ENCODE measurements at places on chromosomes 16 and 17.
A peak's percentile ranks its signal among the peaks of the same experiment; 100 is the strongest.

DNA sequence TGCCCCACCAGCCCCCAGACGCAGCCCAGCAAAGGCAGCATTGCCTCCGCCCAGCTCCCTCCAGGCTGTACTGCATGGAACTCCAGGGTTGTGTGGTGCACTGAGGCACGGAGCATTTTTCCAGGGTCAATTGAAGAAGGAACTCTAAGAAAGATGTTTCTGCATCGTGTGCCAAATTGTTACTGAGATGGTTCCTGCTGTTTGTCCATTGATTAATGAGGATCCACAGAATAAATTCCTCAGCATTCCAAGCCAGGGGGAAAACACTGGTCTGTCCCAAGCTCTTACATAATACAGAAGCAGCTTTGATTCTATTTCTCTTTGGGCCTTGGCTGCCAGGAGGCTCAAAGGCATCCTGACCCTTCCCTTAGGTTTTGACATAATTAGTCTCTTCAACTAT lies 80.9 kb downstream of the ZNF423 start:
- DNase-seq: no peak

DNA sequence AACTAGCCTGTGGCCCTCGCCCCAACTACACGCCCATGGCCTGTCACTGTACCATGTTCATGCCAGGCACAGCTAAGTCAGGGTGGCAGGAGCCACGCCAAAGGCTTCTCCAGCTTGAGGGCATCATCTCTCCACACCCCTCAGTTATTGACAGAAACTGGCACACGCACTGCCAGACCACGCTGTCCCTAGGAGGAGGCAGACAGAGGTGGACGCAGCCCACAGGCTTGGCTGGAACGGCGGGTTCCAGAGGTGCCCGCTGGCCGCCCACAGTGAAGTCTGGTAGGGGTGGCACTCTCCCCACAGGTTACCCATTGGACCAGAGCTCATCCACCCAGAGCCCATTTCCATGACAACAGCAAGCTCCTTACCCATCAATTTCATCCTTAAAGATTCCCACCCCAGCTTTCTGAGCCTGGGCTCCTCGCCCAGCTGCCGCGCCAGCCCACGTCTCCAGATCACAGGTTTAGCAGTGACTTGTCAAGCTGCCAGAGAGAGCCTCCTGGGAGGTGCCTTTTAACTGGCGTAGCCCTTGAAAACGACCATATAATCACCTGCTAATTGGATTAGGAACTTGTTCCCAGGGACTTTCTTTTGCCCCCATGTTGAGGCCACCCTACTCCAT lies 27.9 kb downstream of the RPRML start:
- DNase-seq: no peak

DNA sequence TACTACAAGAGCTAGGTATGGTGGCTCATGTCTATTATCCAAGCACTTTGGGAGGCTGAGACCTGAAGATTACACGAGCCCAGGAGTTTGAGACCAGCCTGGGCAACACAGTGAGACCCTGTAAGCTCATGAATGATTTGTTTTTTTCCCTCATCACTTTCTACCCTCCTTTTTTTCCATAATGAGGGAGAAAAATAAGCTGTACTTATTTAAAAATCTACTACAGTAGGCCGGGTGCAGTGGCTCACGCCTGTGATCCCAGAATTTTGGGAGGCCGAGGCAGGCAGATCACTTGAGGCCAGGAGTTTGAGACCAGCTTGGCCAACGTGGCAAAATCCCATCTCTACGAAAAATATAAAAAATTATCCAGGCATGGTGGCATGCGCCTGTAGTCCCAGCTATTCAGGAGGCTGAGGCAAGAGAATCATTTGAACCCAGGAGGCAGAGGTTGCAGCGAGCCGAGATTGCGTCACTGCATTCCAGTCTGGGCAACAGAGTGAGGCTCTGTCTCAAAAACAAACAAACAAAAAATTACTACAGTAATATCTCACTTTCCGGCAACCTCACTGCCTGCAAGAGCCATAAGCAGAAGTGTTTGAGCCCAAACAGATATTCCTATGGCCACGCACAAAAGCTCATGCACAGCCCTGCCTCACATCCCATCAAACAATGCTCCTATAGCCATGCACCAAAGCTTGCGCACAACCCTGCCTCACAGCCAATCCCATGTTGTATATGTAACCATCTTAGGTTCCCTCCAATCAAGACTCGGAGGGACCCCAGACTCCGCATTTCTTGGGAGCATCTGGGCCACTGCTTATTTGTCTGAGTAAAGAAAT lies 37.4 kb downstream of the TK2 start:
- DNase-seq: no peak

DNA sequence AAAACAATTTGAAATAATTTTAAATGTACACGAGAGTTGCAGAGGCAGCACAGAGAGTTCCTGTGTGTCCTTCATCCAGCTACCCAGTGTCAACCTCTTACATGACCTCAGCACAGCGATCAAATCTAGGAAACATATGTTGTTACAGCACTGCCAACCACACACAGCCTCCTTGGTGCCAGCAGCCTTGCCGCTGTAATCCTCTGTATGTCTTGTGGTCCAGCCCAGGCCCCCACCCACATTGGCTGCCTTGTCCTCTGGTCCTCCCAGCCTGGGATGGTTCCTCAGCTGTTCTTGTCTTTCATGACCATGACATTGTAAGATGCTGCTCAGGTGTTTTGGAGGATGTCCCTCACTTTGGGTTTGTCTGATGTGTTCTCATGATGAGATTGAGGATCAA lies 178.0 kb downstream of the RPTOR start:
- DNase-seq: no peak

- no peak for DNase-seq
These were observed 8.4 kb upstream of the ARHGAP17 start for GRCh38 chr16:25023556-25023955.

GRCh38 chr16:81778861-81779535 lies at the start of gene PLCG2:
Gene PLCG2 (plus strand): TSS chr16:81779291. CDS start chr16:81785990, 6,699 bp downstream.
- DNase-seq: peak; percentile 74

DNA sequence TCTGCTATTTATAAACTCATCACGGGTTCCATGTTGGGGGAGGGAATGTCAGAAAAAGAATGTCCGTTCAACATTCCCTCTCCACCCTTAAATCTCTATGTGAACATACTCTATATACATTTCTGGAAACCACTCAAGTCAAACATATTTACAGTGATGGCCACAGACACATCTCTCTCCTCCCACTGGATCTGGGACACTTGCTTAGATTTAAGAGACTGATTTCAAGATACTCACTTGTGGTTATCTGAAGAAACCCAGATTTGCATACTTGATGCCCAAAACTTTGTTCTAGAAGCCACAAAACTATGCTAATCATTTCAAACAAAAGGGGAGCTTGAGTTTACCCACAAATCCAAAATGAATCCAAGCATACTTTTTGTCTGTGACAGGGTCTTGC lies 182.9 kb upstream of the SOX9 start:
- no peak for DNase-seq

GRCh38 chr17:18988546-18989173 lies 15.9 kb downstream of the FAM83G start:
- DNase-seq: no peak

- no peak for DNase-seq
These were observed 1493.1 kb downstream of the CDH11 start for GRCh38 chr16:63628812-63629211.

- no peak for DNase-seq
These were observed 78.4 kb downstream of the ABCC1 start for GRCh38 chr16:16027728-16028310.

GRCh38 chr16:55444754-55445485 lies 34.1 kb upstream of the MMP2 start:
- no peak for DNase-seq

GRCh38 chr16:80569440-80570105 lies 28.8 kb downstream of the DYNLRB2 start:
- DNase-seq: peak; percentile 76

DNA sequence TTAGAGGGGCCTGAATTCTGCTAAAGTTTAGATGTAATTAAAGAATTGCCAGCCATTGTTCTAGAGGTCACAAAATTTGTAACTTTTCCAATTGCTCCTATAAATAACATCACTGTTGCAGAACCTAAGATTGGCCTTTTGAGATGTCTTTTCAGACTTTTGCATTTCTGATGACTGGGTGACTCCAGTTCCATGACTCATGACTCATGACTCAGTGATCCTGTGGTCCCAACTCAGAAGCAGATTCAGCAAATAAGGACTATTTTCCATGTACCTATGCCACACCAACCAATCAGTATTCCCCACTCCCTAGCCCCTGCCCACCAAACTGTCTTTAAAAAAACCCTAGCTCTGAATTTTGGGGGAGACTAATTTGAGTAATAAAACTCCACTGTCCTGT lies 740.9 kb downstream of the CDH8 start:
- no peak for DNase-seq

- DNase-seq: no peak
These were observed 1.2 kb upstream of the TMEM88 start for GRCh38 chr17:7853691-7854038.

DNA sequence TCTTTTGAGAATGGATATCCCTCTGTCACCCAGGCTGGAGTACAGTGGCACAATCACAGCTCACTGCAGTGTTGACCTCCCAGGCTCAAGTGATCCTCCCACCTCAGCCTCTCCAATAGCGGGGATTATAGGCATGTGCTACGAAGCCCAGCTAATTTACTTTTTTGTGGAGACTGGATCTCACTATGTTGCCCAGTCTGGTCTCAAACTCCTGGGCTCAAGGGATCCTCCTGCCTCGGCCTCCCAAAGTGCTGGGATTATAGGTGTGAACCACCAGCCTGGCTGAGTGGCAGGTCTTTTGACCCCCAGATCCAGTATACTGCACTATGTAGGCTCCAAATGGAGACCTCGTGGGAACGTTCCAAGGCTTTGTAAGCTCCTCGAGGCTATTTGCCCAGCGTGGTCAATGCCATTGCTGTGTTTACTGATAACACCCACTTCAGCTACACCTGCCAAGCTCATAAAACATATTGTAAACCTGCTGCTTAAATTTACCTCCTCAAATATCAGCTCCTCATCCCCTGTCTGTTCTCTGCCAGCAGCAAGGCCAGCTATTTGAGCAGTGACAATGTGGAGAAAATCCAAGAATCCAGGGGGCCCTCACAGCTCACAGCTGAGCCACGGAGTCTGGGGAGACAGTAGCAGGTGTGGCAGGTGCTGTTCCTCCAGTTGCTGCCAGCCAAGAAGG lies 16.2 kb upstream of the KIFC3 start:
- no peak for DNase-seq

DNA sequence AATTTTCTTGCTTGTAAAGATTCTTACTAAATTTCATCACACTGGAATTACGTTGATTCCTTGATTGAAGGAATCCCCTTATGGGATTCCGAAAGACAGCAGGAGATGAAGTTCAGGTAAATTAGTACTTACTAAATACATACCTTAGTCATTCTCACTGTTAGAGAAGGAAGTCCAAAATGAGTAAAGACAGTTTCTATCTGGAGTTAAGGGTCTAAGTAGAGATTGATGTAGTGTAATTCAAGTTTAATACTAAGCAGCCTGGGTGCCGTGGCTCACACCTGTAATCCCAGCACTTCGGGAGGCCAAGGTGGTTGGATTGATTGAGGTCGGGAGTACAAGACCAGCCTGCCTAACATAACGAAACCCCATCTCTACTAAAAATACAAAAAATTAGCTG lies 9.6 kb downstream of the DDX42 start:
- DNase-seq: no peak

- no peak for DNase-seq
These were observed 52.7 kb downstream of the MYH10 start for GRCh38 chr17:8577868-8578267.

DNA sequence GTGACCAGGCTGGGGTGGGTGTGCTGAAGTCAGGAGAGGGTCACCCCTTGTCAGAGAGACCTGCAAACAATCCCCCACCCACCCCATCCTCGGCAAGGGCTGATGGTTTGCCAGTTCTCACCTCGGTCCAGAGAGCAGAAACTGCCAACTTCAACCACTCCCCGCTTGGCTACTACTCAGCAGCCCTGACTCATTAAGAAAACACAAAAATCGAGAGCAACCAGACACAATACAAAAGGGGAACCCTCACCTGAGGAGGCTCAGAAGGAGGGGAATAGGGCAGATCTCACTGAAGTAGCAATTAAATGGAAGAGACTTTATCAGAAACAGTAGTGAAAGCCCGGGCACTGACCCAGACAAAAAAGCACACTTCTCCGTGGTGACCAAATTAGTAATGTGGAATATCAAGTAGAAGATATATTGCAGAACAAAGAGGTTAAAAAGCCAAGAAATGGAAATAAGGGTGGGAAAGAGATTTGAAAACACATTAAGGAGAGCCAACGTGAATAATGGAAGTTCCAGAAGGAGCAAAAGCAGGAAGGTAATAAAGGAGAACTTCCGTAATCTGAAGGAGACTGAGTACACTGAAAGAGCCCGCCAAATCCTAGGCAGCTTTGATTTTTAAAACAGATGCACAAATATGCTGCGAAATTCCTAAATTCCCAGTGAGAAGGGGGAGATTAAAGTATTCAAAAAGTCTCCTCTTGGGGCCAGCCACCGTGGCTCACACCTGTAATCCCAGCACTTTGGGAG lies 23.6 kb downstream of the CENPV start:
- DNase-seq: no peak

GRCh38 chr16:31377210-31377903 lies 15.8 kb upstream of the ITGAD start:
- DNase-seq: no peak

DNA sequence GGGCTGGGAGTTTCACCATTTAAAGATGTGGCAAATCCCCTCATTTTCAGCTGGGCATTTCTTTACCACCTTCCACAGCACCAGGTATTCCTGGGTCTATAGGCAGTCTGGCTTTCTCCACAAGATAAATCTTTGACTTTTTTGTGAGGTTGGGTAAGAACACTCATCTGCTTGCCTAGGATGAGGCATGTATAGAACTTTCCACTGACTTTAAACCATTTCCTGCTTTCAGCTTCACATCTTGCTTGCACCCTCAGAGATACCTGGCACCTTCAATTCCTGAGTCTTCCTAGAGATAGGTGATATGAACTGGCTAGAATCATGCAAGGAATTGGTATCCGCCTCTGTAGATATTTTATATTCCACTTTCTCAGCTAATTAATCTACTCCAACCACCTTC lies 27.9 kb downstream of the SMURF2 start:
- DNase-seq: no peak

GRCh38 chr17:40937384-40937819 lies at the start of gene KRT23:
Gene KRT23 (minus strand): TSS chr17:40937646. CDS start chr17:40936603, 1,043 bp downstream.
- DNase-seq: no peak

Data from activated T-helper 2 cell treated with anti-CD3 and anti-CD28 coated beads, Interferon-gamma antibody, Interleukin-2, Interleukin-4, amounts not matched to agents 10 μg/mL and 5 μg/mL and 100 μg/mL, durations not matched to agents 14 hours and 24 hours and 36 hours (primary cell).